ENCODE measurements at places on chromosomes 2 and 18. TPM values are rescaled to one million over a fixed set of nuclear protein-coding genes. Genes with fewer than 3 reads are reported as not detected.
A peak's percentile ranks its signal among the peaks of the same experiment; 100 is the strongest.

GRCh38 chr18:72376256-72376655 is 167.9 kb downstream of the CBLN2 start:
- H3K27ac ChIP-seq, result no peak overlapping the region
- H3K36me3 ChIP-seq, result no peaks in the 10 kb centered on the region
- no peak for DNase-seq
- H3K27me3 ChIP-seq, result no peaks in the 10 kb centered on the region
- no peak overlapping the region for H3K4me3 ChIP-seq

DNA sequence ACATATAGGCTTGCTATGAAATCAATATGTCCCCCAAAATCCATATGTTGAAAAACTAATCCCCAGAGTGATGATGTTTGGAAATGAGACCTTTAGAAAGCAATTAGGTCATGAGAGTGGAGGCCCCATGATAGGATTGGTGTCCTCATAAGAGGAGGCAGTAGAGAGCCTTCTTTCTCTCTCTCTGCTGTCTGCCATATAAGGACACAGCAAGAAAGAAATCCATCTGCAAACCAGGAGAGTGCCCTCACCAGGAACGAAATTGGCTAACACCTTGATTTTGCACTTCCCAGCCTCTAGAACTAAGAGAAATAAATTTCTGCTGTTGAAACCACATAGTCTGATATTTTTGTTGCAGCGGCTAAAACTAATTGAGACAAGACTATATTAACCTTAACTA is 89.5 kb downstream of the NBAS start:
- DNase-seq, result no peak
- no peaks in the 10 kb centered on the region for H3K27me3 ChIP-seq
- peaks cover 9% of the 10 kb centered on the region for H3K4me1 ChIP-seq

GRCh38 chr2:104873689-104874054 is 19.8 kb downstream of the POU3F3 start:
- no peak overlapping the region for H3K27ac ChIP-seq
- H3K36me3 ChIP-seq, result no peaks in the 10 kb centered on the region
- H3K27me3 ChIP-seq, result peaks cover 71% of the 10 kb centered on the region
- H3K4me1 ChIP-seq, result peaks cover 11% of the 10 kb centered on the region
- DNase-seq, result no peak

- DNase-seq, result peak; percentile 86
- H3K27me3 ChIP-seq, result peaks cover 3% of the 10 kb centered on the region
- peak overlapping the region; percentile 0 for H3K4me3 ChIP-seq
- no peaks in the 10 kb centered on the region for H3K36me3 ChIP-seq
- H3K27ac ChIP-seq, result peak overlapping the region; percentile 62
- H3K4me1 ChIP-seq, result peaks cover 29% of the 10 kb centered on the region
These were observed 158.6 kb upstream of the RBMS1 start for GRCh38 chr2:160652236-160652635.

GRCh38 chr2:75640621-75641121 is 5.9 kb upstream of the MRPL19 start:
- H3K27me3 ChIP-seq, result peaks cover 15% of the 10 kb centered on the region
- no peaks in the 10 kb centered on the region for H3K36me3 ChIP-seq
- H3K4me1 ChIP-seq, result no peaks in the 10 kb centered on the region
- DNase-seq, result peak; percentile 61

DNA sequence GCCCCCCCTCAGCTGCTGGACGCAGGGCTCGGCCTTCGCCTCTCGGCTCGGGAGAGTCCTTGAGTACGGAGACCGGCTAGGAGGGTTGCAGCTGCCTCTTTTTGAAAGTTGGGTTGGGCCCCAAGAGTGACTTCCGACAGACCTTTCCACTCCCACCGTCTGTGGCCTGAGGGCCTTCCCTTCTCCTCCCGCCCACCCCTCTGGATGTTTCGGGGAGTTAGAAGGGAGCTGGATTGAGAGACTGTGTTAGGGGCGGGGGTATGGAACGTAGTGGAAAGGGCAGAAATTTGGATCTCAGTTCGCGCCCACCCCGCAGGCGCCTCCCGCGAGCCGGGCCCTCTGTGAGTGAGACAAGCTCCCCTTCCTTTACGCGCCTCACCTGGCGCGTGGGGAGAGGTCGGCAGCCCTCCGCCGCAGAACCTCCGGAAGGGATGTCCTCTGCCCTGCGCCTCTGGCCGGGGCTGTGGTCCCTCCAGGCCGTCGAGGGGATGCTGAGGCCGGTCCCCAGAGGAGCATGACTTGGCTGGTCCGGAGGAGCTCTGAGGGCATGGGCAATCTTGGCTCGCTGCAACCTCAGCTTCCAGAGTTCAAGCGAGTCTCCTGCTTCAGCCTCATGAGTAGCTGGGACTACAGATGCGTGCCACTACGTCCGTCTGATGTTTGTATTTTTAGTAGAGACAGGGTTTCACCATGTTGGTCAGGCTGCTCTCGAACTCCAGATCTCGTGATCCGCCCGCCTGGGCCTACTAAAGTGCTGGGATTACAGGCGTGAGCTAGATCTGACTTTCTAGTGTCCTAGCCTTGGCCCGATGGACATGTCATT is 15.9 kb downstream of the C2orf74 start:
- peaks cover 10% of the 10 kb centered on the region for H3K27me3 ChIP-seq
- H3K4me1 ChIP-seq, result peaks cover 60% of the 10 kb centered on the region
- H3K27ac ChIP-seq, result peak overlapping the region; percentile 94
- peak; percentile 54 for DNase-seq

DNA sequence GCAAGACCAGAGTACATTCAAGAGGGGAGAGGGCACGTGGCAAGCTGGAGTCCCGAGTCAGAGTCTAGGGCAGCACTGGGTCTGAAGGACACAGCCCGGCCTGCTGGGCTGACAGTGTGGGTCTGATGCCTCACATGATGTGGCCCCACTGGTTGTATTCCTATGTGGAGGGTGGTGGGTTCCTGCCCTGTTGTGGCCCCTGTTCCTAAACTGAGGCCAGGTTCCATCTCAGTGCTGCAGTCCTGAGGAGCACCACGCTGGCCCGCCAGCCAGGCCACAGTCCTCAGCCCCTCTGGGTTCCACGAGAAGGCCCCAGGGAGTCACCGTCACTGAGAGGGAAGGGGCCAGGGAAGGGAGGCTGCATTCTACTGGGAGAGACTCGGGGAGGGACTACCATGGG is 13.3 kb downstream of the TMEM127 start:
- H3K36me3 ChIP-seq, result peaks cover 53% of the 10 kb centered on the region
- no peaks in the 10 kb centered on the region for H3K27me3 ChIP-seq
- H3K4me1 ChIP-seq, result peaks cover 51% of the 10 kb centered on the region
- H3K27ac ChIP-seq, result peak overlapping the region; percentile 43

DNA sequence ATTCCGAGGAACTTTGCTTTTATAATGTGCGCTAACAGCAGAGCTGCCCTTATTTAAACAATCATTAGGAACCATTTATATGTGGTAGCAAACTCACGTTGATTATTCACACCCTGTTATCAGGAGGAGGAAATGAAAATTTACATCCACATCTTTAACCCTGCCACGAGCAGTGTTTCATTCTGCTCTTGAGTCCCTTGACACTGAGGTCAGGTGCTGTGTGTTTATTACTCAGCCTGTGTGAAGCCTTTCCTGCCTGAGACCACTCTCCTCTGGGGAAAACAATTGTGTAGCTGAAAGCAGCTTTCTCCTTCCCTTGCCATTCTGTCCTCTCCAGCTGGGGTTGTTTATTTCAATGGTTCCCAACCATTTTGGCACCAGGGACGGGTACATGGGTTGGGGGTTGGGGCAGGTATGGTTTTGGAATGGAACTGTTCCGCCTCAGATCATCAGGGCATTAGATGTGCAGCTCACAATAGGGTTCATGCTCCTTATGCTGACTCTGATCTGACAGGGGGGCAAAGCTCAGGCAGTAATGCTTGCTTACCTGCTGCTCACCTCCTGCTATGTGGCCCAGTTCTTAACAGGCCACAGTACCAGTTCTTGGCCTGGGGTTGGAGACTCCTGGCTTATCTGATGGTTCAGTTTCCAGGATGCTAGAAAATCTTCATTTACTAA is 651.1 kb downstream of the TDRD15 start:
- H3K36me3 ChIP-seq, result no peaks in the 10 kb centered on the region
- H3K4me1 ChIP-seq, result no peaks in the 10 kb centered on the region
- no peak for DNase-seq
- H3K27me3 ChIP-seq, result no peaks in the 10 kb centered on the region
- H3K4me3 ChIP-seq, result no peak overlapping the region

DNA sequence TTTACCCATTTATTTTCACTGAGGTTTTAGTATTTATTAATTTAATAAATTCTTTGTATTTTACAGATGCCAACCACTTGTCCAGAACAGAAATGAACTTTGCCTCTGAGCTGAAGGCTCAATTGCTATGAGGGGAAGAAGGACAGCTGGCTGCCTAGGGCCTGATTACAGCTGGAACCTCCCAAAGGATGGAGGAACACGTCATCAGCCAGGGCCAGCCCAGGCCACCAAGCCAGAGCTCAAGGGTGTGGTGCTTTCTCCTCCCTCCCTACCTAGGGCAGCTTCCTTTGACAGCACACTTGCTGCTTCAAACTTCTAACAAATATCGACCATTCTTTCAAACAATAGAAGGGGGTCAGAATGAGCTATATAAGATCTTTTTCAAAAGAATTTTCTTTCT is 19.7 kb upstream of the RIOK3 start:
- no peak overlapping the region for H3K27ac ChIP-seq
- H3K4me1 ChIP-seq, result peaks cover 13% of the 10 kb centered on the region
- H3K27me3 ChIP-seq, result no peaks in the 10 kb centered on the region
- H3K36me3 ChIP-seq, result peaks cover 8% of the 10 kb centered on the region
- no peak overlapping the region for H3K4me3 ChIP-seq
- DNase-seq, result no peak

DNA sequence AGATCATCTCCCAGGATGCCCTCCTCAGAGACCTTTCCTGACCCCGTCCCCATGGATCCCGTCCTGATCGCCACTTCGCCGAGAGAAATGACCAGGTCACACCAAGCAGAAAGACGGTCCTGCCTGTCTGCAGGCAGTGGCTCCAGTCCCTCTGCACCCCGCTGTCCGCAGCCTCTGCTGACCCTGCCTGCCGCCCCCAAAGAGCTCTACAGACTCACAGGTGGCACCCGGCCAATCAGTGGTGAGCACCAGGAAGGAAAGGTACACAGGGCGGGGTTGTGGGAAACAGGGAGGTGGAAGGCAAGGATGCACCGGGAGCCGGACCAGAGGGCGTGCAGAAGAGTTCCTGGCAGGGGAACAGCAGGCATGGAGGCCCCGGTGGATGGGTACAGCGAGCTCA is 94.8 kb downstream of the NDUFA10 start:
- H3K4me3 ChIP-seq, result no peak overlapping the region
- no peaks in the 10 kb centered on the region for H3K36me3 ChIP-seq
- peaks cover 30% of the 10 kb centered on the region for H3K4me1 ChIP-seq
- H3K27me3 ChIP-seq, result peaks cover 3% of the 10 kb centered on the region
- no peak for DNase-seq

GRCh38 chr18:48191494-48191893 is 217.7 kb downstream of the ZBTB7C start:
- H3K27ac ChIP-seq, result no peak overlapping the region
- DNase-seq, result no peak
- H3K27me3 ChIP-seq, result peaks cover 9% of the 10 kb centered on the region
- H3K36me3 ChIP-seq, result no peaks in the 10 kb centered on the region

GRCh38 chr2:99900556-99900955 is 241.8 kb downstream of the AFF3 start:
- no peak overlapping the region for H3K27ac ChIP-seq
- no peak overlapping the region for H3K4me3 ChIP-seq
- DNase-seq, result no peak
- H3K4me1 ChIP-seq, result peaks cover 11% of the 10 kb centered on the region
- H3K27me3 ChIP-seq, result no peaks in the 10 kb centered on the region

- H3K4me1 ChIP-seq, result no peaks in the 10 kb centered on the region
- H3K4me3 ChIP-seq, result no peak overlapping the region
- H3K27ac ChIP-seq, result no peak overlapping the region
- DNase-seq, result no peak
- no peaks in the 10 kb centered on the region for H3K36me3 ChIP-seq
These were observed 110.1 kb downstream of the PID1 start for GRCh38 chr2:229160984-229161383.

GRCh38 chr18:54558609-54559585 is 32.1 kb upstream of the DYNAP start:
- H3K4me3 ChIP-seq, result no peak overlapping the region
- no peaks in the 10 kb centered on the region for H3K36me3 ChIP-seq
- H3K27ac ChIP-seq, result no peak overlapping the region
- no peaks in the 10 kb centered on the region for H3K27me3 ChIP-seq

GRCh38 chr2:125185691-125186270 is 1160.7 kb downstream of the CNTNAP5 start:
- H3K27me3 ChIP-seq, result no peaks in the 10 kb centered on the region
- no peak for DNase-seq
- H3K4me3 ChIP-seq, result no peak overlapping the region
- H3K36me3 ChIP-seq, result no peaks in the 10 kb centered on the region
- H3K27ac ChIP-seq, result no peak overlapping the region

GRCh38 chr18:55163550-55163949 is 204.3 kb upstream of the CCDC68 start:
- H3K36me3 ChIP-seq, result no peaks in the 10 kb centered on the region
- H3K27me3 ChIP-seq, result no peaks in the 10 kb centered on the region
- no peaks in the 10 kb centered on the region for H3K4me1 ChIP-seq
- no peak overlapping the region for H3K27ac ChIP-seq

DNA sequence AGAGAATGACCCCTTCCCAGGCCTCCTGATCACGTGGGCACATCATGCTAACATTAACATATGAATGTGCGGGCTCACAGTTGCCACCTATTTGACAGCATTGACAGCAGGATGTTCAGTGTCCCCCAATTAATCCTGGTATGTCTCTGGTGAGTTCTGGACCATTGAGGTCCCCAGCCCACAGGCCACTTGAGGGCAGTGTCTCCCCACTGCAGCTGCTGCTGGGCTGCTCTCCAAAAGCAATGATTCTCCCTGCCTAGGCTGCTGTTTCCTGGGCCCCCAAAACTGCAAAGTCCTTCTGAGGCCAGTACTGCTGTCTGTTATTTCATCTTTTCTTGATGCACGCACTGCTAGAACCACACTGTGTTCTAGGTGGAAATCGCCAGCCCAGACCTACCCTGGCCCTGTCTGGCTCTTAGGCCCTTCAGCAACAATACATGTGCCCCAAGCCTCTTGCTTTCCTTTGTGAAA is 52.7 kb upstream of the MAPK4 start:
- H3K27ac ChIP-seq, result no peak overlapping the region
- H3K4me1 ChIP-seq, result no peaks in the 10 kb centered on the region
- no peak overlapping the region for H3K4me3 ChIP-seq
- DNase-seq, result no peak
- H3K36me3 ChIP-seq, result no peaks in the 10 kb centered on the region

GRCh38 chr2:44731505-44731904 is 210.0 kb upstream of the SIX3 start:
- no peaks in the 10 kb centered on the region for H3K4me1 ChIP-seq
- H3K4me3 ChIP-seq, result no peak overlapping the region
- no peak for DNase-seq
- H3K27ac ChIP-seq, result no peak overlapping the region
- no peaks in the 10 kb centered on the region for H3K27me3 ChIP-seq

DNA sequence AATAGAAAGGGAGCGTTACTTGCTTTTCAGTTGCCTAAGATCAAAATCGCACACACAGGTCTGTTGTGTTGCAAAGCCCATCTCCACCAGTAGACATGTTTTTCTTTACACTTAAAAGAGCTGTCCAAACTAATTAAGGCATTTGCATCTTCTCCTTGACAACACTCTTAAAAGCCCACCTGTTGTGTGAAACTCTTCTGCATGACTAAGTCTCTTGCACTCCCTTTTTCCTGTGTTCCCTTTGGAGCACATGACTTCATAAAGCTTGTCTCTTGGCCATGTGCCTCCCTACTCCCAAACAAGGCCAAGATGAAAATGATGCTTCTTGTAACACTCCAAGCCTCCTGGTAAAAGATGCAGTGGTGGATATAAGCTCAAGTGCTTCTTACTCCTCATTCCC is 26.1 kb downstream of the PID1 start:
- no peaks in the 10 kb centered on the region for H3K27me3 ChIP-seq
- H3K27ac ChIP-seq, result no peak overlapping the region
- no peaks in the 10 kb centered on the region for H3K4me1 ChIP-seq
- no peak for DNase-seq
- H3K36me3 ChIP-seq, result no peaks in the 10 kb centered on the region

The PCARE gene
- not detected for total RNA-seq

The CFAP65 gene
- not detected for total RNA-seq

The EDAR gene
- not detected for total RNA-seq

The MALL gene
- not detected for total RNA-seq

The CD8B2 gene
- 3.6 TPM for total RNA-seq

The C2orf78 gene
- total RNA-seq, result not detected

All from activated CD8-positive, alpha-beta T cell treated with anti-CD3 and anti-CD28 coated beads, Interleukin-2, amount 10 ng/mL, durations not matched to agents 7 days and 5 days (primary cell).